Activated CD4-positive, alpha-beta T cell treated with anti-CD3 and anti-CD28 coated beads, Interleukin-2, amount 50 U/mL, for 48 hours (primary cell): ENCODE measurements at places on chromosomes 11 and 22.

GRCh38 chr11:48106166-48106565 is 110.4 kb upstream of the OR4B1 start:
- no peak for DNase-seq

- no peak for DNase-seq
Measured at GRCh38 chr22:48779661-48780596, 1047.7 kb downstream of the BRD1 start.

DNA sequence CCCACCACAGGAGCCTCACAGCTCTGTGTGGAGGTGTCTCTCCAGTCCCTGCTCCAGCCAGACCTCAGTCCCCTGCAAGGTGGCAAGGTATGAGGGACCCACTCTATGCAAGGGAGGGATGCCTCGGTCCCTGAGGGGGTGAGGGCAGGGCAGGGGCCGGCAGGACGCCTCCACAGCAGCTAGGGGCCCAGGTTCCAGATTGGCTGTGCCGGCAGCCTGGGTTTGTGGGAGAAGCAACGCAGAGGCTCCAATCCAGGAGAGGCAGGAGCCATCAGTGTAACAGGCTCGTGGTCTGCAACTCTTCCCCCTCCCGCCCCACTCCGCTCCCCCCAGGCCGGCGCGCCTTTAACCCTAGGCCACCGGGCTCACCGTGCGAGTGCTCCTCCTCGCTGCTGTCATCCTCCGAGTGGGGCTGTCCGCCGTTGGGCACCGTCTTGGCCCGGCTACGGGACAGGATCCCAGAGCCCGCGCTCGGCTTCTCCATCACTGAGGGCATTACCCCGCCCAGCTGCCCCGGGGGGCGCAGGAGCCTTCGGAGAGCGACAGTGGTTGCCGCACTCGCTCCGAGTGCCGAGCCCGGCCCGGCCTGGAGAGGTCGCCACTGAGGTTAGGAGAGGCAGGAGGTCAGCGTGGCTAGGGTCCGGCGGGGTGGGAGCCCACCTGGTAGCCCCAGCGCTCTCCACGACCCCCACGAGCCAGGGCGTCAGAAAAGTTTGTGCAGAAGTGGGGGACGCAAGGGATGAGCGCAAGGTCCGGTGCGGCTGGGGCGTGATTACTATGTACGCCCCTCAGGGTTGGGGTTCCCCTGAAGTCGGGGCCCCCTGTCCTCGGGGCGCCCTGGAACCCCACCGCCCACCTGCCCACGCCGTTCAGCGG is 765 bp downstream of the RCOR2 start:
- DNase-seq: peak; percentile 62

DNA sequence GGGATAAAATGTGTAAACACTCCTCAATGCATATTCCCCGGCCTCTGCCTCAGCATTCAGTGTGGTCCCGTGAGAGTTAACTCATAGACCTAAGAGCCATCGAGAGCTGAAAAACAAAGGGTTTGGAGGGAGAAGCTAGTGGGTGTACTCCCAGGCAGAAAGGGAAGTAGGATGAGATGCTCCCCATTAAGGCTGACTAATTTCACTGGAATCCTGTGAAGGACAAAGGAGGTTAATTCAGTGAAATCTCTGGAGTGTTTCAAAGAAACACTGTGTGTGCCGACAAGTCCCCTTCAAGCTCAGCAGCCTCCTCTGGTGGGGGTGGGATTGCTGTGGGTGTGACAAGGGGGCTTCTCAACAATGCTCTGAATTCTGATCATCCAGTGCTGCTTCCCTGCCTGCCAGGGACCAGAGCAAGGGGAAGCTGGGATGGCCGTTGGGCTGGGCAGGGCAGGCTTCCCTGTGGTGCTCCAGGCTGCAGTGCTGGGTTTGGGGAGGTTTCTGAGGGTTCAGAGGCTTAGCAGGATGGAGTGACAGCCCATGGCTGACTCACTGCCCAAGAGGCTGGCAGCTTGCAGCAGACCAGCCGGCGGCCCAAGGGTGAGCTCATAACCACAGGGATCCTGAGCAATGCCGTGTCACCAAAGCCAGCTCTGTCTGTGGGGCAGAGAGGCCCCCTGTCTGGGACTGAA is 61.4 kb upstream of the BMAL1 start:
- peak; percentile 63 for DNase-seq

DNA sequence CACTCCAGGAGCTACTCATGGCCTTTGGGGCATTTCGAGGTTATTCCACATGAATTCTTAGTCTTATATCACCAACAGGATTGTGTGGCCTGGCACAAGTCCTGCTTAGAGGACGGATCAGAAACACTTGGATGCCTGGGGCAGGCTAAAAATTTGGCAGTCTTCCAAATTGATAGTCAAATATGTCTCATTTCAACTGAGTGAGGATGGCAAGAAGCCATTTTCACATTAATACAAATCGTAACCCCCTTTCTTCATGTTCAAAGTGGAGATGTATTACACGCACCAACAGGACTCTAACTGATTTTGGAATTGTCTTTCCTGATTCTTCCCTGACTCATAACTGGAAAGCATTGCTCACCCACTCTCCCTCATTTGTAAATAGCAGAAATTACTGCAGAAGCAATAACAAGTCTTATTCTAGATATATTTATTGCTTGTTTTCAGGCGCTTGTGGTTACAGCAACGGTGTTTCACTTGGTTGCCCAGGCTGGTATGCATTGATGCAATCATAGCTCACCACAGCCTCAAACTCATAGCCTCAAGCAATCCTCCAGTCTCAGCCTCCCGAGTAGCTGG is 10.3 kb upstream of the CCDC86 start:
- no peak for DNase-seq

DNA sequence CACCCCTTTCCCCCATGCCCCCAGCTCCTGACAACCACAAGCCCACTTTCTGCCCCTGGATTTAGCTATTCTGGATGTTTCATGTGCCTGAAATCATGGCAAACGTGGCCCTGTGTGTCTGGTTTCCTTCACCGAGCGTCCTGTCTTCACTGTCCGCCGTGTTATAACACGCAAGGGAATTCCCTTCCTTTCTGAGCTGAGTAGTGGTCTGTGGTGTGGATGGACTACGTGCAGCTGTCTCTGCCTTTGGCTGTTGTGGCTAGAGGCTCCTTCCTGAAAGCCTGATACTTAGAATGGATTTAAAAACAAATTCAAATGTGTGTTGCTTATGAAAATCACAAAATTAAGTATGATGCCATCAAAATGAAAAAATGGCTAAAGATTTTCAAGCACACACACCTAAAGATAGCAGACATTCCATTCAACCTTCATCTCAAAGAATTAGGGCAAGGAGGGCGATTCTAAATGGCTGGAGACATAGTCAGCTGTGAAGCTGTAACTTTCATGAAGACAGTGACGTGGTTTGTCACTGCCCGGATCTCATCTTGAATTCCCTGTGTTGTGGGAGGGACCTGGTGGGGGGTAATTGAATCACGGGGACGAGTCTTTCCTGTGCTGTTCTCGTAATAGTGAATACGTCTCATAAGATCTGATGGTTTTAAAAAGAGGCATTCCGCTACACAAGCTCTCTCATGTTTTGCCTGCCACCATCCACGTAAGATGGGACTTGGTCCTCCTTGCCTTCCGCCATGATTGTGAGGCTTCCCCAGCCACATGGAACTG is 30.5 kb downstream of the KCNQ1 start:
- no peak for DNase-seq

- no peak for DNase-seq
Measured at GRCh38 chr11:134734141-134734845, 322.3 kb upstream of the B3GAT1 start.

DNA sequence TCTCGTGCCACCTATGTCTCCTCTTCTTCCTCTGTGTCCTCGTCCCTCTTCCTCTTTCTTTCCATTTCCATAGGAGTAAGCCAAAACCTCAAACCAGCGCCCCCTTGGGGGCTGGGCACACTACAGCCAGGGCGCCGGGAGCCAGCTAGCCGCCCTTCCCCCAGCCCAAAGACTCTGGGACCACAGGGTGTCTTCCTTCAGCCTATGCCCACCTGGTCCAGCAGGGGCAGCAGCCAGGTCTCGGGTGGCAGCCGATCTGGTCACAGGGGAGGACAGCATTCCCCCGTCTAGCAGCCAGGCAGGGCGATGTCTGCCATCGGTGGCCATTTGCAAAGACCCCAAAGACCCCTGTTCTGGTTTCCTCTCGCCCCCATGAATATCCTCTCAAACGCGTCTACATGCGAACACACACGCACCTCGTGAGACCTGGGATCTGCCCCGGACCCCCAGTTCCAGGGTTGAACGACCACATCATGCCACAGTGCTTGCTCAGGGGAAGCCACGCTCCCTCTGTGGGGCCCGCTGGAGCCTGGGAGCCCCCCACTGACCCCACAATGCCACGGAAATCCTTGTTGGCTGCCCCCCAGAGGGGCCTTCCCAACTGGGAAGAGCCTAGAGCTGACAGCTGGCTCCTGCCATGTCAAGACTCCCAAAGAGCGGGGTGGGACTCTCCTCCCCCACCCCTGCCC is 546.0 kb upstream of the CCDC179 start:
- no peak for DNase-seq

DNA sequence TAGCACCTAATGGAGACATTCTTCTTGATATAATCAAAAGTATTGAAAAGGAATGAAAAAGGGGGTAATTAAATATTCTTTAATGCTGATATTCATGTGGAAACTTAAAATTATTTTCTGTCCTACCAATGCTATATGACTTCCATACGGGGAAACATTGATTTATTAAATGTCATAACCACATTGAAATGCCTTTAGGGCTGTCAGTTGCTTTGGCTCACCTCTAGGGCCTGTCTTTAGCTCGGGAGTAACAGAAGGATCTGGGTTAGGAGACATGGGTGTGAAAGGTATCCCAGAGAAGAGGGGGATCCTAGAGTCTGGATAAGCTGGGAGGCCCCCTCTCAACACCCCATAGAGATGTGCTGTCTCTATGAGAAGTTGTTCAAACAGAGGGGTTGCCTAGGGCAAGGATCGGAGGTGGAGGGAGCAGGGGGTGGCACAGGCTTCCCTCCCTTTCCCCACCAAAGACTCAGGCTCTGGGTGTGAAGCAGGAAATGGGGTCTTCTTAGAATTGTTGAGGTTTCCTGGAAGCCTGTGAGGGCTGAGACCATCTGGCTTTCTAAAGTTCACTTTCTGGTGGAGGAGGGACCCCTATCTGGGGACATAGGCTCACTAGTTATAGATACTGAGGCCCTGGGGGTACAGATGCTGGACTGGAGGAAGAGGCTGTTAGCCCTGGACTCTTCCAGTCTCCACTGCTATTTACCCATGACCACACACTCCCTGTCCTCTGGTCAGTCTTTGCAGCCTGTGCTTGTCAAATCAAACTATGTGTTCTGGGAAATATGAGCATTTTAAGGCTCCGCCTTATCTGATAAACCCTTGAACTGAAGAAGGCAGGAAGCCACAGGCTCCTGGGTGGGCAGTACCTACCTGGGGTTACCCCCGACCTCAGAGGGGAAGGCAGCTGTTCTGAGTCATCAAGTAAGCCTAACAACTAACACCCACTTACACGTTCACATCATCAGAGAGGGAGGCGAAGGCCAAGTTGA is 55.8 kb upstream of the RRAS2 start:
- DNase-seq: peak; percentile 68

DNA sequence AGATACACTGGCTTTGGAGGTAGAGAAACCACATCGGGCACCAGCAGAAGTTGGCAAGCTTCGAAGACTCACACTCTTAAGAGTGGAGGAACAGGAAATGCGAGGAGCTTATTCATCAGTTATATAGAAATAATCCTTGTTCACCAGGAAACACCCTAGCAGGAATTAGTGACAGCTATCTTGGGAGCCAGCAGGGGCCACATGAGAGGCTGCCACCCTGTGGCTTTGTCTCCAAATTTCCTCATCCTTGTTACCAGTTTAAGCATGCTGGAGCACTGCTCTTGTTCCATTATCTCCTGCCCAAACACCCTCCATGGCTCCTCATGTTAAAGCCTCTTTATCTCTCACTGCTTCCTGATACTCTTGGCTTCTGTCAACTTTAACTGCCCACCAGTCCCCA is 131.0 kb downstream of the PLEKHA7 start:
- no peak for DNase-seq

GRCh38 chr11:122453586-122453985 is 201.9 kb upstream of the UBASH3B start:
- DNase-seq: no peak

DNA sequence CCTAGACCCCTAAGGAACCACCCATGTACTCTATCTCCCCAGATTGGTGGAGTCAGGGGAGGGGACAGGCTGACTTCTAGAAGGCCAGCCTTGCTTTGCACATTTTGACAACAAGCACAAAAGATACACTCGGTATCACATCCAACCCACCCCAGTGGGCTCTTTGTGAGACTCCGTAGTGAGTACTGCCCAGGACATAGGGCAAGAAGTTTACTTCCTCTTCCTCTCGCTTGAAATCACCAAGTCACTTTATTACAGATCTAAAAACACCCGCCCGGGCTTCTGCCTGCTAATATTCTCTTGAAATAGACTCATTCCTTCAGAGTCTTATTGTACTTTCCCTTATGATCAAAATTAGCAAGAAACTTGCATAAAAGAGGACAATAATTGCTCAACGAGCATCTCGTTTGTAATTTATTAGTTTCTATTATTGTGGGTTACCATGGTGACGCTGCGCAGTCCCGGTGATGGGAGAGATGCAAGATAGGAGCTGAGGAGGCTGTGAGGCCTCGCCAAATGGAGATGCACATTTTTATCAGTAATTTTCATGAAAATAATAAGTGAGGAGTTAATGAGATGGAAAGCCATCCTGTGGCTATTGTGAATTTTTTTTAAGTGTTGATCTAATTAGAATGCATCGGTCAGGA is 96.9 kb downstream of the FEZ1 start:
- DNase-seq: no peak

DNA sequence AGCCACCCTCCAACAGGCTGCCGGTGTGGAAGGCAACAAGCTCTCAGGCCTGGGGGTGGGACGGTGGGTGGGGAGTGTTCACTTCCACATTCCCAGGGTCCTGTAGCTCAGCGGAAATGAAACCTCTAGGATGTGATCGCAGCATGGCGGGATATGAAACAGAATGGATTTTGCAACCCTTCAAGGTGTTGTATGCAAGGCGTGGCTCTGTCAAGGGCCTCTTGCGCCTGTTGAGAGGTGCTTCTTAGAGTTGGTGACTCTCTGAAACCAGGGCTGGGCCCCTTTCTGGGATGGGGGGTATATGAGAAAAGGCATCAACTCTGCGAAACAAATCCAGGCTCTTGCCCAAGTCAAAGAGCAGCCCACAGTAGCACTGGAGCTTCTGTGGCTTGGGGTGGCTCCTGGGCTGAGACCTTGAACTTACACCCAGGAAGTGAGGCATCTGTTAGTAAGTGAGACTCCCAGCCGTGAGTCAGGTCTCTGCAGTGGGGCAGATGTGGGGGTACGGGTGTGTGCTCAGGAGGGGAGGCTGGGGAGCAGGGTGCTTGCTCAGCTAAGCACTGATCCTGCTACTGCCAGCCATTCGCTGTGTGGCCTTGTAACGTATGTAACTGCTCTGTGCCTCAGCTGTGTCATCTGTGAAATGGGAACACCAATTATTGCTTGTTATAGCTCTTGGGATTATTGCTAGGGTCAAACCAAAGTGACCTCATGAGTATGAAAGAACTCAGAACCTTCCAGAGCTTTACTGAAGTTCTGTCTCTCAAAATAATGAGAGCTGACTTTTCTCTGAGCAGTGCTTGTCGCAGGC is 28.3 kb downstream of the NECTIN1 start:
- DNase-seq: no peak
